Lower leg skin (tissue), 4 donors: ENCODE measurements at places on chromosomes 13 and 19. TPM values are rescaled to one million over a fixed set of nuclear protein-coding genes. Genes with fewer than 3 reads are reported as not detected.

DENND1C gene
- total RNA-seq, result 0.61 TPM

GRCh38 chr19:41999071-41999877 lies 5.2 kb upstream of the ATP1A3 start:
- DNase-seq, result no peak

PRX gene
- 7.3 TPM for total RNA-seq

CD22 gene
- 0.91 TPM for total RNA-seq

KLF5 gene
- 445 TPM for total RNA-seq

GRCh38 chr13:49869519-49869918 lies 66.6 kb downstream of the SPRYD7 start:
- DNase-seq, result no peak

DNA sequence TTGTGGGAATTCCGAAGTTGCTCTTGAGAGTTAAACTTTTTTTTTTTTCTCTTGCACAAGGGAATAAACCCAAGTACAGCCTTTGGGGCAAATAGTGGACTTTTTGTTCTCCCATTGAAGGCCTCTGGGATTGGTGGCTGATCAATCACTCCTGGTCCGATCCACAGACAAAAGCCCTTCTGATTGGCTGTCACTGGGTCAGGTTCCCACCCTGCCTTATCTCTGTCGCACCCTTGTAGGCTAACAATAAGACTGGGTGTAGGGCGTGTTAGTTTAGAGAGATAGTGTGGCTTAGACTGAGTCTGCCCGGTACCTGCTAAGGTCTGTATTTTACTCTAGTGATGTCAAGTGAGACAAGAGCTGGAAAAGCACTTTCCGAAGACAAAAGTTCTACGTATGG lies 380.8 kb downstream of the NDFIP2 start:
- DNase-seq, result no peak

OR7A5 gene
- total RNA-seq, result 2.2 TPM

GRCh38 chr19:50419022-50419579 lies 363 bp downstream of the SPIB start:
- DNase-seq, result no peak

DNA sequence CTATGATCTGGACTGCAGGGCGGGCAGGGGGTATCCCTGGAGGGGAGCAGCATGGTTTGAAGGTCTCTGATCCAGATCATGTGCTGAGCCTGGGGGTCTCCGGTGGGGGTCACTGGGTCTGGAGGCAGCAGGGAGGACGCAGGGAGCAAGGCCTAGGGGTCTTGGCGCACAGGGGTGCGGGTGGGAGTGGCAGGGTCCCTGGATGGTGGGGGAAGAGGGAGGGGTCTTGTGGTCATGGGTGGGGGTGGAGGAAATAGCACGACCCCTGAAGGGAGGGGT lies 1.9 kb downstream of the BTBD2 start:
- no peak for DNase-seq

- no peak for DNase-seq
Measured at GRCh38 chr19:38145623-38146022, 78.4 kb downstream of the DPF1 start.

DNA sequence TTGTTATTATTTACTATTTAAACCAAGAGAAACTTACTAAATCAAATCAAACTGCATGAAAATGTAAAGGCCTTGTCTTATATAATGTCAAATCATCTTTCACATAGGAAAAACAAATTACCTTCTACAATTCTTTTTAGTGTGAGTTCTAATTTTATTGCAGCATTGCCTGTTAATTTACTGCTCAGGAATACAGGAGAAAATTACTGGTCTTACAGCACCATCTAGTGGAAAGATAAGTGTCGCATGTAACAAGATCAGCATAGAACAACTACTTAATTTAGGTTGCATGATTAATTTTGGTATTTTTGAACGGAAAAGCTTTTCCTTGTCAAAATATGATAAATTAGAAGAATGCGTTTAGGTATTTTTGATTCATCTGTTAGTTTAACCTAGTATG lies 502.7 kb downstream of the UQCRFS1 start:
- DNase-seq, result no peak

GRCh38 chr19:33562636-33563035 lies 41.0 kb upstream of the PEPD start:
- DNase-seq, result no peak

DNA sequence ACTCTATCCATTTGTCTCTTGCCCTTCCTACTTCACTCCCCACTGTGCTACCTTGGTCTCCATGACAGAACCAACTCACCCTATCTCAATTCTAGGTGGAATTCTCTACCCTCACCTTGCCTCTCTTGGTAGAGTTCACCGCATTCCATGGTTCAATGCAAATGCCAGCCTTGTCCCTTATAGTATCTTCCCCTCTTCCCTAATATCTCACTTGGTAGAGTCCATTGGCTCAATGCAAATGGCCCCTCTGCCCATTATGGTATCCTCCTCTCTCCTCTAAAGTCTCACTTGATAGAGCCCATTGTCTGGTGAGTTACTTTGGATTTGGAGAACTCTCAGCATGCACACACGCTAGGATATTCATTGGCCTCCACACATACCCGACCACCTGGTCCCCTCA lies 7.9 kb downstream of the HAS1 start:
- DNase-seq, result no peak

GRCh38 chr19:18194554-18195238 lies 1.7 kb downstream of the MPV17L2 start:
- DNase-seq, result no peak

PGLYRP2 gene
- total RNA-seq, result 0.37 TPM

GRCh38 chr19:7888145-7888825 lies at the start of gene LRRC8E:
LRRC8E (plus strand) TSS chr19:7888510; CDS start chr19:7895604, 7,094 bp downstream.
- DNase-seq, result no peak

GRCh38 chr13:109687559-109688448 lies 98.6 kb downstream of the IRS2 start:
- no peak for DNase-seq

DNA sequence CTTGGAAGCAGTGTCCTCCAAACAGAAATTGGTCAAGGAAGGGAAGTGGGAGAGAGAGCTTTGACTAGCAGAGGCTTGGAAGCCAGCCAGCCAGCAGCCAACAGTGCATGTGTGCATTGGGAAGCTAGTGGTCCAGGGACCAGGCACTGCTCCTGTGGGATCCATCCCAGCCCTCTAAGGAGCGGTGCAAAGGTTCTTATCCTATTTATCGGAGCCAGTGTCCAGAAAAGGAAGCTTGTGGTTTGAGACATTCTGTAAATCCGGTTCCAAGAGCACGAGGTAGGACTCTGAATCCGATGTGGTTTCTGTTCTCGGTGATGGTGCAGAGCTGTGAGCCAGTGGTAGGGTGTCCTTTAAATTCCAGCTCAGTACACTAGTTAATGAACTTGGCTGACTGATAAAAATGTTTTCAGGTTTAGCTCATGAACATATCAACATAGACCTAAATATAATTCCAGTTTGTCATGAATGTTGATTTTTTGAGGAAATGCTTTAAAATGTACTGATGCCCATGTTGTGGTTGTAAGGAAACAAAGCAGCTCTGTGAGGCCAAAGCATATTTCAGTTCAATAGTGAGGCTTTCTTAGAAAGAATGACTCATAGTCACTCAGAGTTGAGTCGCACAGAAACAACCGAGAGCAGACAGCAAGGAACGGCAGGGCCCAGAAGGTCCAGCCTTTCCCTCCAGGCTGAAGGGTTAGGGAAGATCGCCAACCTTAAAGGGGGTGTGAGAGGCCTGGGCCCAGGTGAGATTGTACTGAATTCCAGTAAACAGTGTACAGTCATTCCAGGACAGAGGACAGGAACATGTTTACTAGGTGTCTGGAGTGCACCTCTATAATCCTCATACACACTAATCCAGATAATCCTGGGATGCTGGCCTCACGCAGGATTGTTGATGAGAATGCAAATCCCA lies 21.5 kb upstream of the GARRE1 start:
- peak; percentile 39 for DNase-seq

DNA sequence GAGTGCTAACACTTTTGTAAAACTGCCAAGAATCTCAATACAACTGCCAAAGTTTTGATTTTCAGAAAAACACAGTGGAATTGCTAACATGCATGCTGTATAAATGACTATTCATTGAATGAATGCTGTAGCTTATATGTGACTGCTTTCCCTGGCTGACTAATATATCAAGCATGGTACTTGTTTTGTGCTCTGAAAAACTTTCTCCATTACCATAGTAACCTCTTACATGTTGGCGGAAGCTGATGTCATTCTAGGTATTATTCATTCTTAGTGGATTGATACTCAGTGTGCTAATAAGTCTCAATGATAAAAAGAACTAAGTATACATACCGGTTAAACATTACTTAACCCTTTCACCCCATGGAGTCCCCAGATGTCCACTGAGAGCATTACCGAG lies 166.1 kb upstream of the MYO16 start:
- DNase-seq, result no peak

GRCh38 chr13:32976056-32976805 lies 40.0 kb upstream of the KL start:
- peak; percentile 31 for DNase-seq

DNA sequence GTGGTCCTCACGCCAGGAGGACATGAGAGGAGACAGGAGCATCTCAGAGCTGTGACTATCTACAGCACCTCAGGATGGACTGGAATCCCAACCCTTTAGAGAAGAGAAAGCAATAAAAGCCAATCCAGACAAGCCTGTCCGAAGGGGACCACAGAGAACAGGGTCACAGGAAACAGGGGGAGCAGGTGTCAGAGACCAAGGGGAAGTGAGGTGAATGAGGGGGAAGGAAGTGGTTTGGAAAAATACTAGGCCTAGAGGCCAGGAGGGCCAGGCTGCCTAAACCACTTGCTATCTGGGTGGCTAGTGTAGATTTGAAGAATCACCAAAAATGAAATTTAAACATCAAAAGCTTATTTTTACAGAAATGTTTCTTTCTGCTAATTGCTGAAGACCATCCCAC lies 16.2 kb downstream of the TMTC4 start:
- no peak for DNase-seq

DNA sequence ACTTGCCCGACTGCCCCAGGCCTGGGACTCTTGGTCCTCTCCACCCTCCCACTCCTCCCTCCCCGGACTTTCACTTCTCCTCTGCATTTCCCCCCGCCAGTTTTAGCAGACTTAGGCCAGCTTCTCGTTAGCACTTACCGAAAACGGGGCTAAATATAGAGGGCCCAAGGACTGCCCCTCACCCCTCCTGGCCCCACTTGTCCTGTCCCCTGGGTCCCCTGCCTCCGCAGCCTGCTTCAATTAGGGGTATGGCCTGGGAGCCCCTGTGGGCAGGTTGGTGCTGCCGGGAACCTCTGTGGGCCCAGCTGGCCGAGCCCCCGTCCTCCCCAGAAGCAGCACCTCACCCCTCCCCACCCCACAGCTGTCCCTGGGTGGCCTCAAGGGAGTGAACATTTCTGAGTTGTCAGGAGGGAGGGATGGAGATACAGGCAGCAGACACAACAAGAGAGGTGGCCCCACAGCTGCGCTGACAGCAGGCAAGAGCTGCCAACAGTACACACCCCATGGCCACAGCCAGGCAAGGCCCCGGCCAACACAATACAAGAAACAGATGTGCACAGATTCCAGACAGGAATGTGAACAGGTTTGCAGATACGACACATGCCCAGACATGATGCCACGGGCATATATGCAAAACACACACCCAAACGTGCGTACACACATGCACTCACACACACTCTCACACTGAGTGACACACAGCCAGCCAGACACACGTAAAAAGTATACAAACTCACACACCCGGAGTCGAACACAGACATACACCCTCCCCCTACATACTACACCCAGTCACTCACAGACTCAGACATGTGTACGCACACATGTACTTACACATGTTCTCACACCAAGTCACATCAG lies 2.6 kb downstream of the POU2F2 start:
- peak; percentile 86 for DNase-seq

DNA sequence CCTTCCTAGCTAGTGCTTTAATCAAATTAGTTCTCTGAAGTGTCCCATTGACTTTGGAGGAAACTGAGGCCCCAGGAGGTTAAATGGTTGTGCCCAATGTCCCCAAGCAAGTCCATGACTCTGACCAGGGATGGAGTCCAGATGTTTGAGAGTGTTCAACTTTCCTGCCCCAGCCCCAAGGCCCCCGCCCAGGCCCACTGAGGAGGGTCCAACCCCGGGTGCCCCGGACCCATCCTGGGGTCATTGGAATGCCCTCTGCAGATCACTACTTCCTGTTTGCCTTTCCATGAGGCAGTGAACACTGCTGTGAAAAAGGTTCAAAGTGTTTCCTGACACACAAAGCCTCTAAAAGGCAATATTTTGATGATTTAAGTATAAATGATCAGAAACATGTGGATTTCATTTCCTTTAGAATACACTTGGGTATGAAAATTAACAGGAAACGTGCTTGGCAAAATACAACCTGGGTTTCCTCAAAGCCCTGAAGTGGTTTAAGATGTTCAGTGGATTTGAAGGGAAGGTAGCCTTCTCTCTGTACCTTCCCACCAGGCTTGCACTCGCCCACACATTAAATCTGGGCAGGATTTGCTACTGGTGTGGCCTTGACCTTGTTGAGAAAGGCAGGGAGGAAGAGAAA lies 335.7 kb downstream of the TSHZ3 start:
- no peak for DNase-seq

GRCh38 chr19:46935066-46935663 lies 74.4 kb downstream of the ARHGAP35 start:
- DNase-seq, result no peak

DNA sequence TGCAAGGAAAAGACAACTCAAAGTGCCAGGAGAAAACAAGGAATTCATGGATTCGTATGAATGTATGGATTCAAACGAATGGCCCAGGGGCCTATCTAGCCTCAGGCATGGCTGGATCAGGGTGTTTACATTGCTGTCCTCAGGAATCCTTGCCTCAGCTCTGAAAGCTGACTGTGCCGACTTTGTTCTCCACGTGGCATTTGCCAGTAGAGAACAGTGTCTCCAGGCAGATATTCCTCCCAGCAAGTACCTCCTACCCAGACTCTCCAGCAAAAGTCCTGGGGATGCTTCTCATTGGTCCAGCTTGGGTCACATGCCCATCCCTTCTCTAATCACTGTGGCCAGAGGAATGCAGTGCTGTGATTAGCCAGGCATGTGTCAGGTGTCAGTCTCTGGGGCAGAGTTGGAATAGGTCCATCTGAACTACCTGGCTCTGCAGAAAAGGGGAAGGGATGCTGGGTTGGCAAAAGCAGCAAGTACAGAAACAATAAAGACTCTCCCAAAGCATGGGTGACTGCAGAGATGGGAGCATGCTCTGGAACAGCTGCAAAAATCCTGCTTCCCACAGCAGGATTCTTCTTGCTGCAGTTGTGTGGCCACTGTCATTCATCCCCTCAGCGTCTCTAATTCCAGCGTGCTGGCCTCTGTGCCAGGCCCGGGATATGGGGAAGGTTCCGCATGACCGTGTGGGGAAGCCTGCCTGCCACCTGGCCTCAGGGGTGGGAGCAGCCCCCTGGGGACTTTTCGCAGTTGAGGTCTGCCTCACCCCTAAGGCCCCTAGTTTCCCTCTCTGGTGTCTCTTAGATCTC lies 30.0 kb downstream of the CCNE1 start:
- no peak for DNase-seq

PDX1 gene
- total RNA-seq, result not detected

DNA sequence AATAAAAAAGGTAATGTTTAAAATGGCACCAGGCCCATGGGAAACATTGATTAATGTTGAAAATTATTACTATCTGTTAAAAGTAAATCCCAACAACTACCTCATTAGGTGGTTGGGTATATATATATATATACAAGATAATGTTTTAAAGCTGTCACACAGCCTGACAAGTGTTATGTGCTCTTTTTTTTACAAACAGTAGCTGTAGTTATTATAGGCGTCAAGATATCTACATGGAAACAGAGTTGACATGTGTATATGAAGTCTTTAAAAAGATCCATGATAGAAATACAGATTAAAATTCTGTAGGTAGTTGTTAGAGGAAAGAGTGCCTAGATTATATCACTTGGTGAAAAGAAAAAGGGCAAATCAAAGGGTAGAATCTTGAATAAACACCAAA lies 279.9 kb downstream of the SLITRK6 start:
- no peak for DNase-seq

SIGLECL1 gene
- total RNA-seq, result not detected
